ENCODE measurements at places on chromosomes 7 and 10.

- peak; percentile 40 for DNase-seq
These were observed 531 bp downstream of the IKZF1 start for GRCh38 chr7:50304911-50305582.

- no peak for DNase-seq
These were observed 119.9 kb downstream of the HPSE2 start for GRCh38 chr10:99115703-99116102.

GRCh38 chr10:115659616-115660015 is 566.5 kb downstream of the ATRNL1 start:
- no peak for DNase-seq

DNA sequence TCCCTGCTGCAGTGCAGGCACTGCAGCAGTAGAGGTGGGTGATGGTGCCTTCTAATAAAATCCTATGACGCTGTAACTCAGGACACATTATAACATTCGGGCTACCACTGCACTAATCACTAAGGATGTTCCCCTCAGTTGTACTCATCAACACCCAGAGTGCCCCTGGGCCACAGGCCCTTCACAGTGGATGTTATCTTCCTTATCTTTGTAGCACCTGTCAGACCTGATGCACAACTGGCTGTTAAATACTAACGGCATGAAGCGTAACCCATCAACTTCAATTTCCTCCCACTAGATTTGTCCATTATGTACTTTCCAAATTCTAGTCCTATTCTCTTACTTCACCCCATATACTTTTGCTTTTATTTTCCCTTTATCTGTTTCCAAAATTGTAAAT is 66.3 kb downstream of the PARD3 start:
- no peak for DNase-seq

- no peak for DNase-seq
These were observed 139.6 kb upstream of the GDF10 start for GRCh38 chr10:47160261-47160908.

- DNase-seq: no peak
These were observed 275.7 kb upstream of the LRGUK start for GRCh38 chr7:133851411-133851810.

- DNase-seq: no peak
These were observed 18.3 kb downstream of the LIPM start for GRCh38 chr10:88820748-88821401.

DNA sequence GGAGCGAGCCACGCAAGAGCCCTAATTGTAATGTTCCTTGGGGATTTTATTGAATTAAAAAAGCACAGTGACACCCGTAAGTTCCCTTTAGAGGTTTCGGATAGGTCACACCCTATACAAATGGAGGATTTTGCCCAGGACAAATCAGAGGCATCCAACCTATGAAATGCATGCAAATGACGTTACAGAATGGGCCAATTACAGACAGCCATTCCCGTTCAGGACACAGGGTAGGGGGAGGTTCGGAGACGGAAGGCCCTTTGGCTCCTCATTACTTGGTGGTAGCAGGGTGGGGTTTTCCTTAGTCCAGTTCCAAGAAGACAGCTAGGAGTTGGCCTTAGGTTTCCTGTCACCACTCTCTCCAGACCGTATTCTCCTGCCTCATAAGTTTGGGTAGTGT is 754.1 kb downstream of the IPMK start:
- no peak for DNase-seq

DNA sequence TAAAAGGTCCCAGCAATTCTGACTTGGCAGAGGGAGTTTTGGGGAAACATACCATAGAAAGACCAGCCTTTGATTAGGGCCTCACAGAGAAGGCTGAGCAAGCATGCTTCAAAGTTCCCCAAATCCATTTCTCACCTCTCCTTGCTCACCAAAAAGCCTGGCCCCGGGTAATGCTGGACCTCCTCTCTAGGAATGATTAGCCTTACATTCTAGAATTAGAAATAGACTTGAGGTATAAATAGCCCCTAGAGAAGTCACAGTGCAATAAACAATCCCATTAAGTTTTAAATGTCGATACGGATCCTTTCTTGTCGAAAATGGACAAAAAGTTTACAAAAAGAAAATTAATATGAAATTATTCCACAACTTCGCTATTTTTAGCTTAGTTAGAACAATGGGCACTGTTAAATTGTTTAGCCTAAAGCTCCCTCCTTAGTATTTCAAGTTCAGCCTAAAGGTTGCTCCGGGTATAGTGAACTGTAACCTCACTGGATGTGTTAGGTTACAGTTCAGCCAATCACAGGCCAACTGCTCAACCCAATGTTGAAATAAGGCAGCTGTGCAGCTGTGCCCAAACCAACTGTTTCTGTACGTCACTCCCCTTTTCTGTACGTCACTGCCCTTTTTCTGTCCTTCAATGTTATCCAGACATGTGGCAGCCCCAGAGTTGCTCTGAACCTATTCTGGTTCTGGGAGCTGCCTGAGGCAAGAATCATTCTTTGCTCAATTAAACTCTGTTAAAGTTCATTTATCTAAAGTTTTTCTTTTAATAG is 7.9 kb upstream of the GSDME start:
- no peak for DNase-seq

DNA sequence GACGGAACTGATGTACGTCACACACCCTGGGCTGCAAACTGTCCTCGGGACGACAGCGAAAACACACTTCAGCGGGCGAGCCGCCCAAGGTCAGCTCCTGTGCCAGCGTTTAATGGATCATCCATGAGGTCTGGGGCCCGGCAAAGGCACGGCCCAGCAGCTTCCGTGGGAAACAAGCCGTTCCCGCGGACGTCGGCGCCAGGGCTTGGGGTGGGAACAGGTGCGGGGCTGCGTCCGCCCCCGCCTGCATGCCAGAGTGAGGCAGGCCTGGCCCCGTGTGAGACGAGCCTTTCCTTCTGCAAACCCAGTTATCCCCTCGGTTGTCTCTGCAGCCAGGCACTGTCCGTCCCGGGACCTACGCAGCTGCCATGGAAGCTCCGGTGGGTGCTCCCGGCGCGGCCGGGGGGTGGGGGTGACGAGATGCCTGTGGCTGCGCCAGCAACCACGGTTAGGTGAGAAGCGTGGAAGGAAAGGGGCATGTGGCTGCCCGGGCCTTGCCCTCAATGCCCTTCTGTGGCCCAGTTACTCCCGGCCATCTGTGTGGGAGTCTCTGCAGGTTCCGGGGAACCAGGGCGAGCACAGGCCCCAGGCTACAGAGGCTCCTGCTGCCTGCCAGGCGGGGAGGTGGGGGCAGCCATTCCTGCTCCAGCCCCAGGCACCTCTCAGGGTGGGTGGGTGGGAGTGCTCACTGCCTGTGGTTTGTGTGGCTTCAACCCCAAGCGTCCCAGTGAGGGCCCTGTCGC is 42.2 kb upstream of the PDGFA start:
- DNase-seq: no peak

GRCh38 chr7:80604436-80604835 is 34.0 kb upstream of the CD36 start:
- no peak for DNase-seq

DNA sequence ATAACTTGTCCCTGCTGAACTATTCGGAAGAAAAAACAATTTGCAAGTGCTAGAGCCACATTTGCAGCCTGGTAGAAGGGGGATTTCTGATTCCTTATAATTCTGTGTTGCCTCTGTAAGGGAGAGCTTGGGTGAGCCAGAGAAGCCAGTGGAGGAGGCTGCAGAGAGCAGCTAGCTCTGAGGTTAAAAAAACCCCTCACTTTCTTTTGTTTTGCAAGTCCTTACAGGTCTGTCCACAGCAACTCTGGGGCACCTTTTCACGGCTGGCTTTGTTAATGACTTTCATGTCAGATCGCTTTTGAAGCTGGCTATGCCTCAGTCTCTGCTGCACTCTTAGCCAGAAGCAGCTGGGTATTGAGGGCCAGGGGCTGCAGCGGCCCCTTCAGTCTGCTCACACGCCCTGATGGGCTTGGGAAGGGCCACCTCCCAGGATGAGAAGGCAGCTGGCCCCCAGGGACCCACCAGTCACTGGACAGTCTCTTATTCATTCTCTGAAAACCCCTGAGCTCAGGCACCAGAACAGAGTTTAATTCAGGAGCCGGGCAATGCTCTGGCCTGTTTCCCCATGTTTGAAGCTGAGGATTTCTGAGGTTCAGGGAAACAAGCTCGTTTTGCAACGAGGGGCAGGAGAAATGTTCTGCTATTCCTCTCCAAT is 30.9 kb downstream of the TRIM8 start:
- no peak for DNase-seq

GRCh38 chr10:70344144-70344543 is 38.3 kb downstream of the LRRC20 start:
- no peak for DNase-seq

DNA sequence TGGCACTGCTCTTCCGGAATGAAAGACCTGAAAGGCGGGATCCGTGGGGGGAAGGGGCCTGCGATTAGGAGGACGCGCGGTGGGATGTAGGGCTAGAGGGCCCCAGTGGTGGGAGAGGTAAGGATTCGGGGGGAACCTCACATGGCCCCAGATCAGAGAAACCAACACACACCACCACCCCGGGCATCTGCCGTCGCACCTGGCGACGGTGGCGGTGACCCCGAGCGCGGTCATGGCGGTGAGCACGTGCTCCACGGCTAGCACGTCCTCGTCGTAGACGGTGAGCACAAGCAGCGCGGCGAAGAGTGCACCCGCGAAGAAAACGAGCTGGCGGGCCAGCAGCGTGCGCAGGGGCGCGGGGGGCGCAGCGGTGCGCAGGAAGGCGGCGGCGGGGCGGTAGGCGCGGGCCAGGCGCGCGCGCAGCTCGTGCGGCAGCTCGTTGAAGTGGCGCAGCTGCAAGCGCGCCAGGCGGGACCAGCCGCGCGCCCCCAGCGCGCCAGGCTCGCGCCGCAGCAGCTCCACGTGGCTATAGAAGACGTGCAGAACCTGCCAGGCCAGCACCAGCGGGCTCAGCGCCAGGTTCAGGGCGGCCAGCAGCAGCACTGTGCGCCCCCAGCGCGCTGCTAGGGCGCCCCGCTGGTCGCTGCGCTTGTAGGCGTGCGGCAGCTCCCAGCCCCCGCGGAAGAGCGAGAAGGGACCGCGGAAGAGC is 5.7 kb downstream of the ATG9B start:
- DNase-seq: no peak

DNA sequence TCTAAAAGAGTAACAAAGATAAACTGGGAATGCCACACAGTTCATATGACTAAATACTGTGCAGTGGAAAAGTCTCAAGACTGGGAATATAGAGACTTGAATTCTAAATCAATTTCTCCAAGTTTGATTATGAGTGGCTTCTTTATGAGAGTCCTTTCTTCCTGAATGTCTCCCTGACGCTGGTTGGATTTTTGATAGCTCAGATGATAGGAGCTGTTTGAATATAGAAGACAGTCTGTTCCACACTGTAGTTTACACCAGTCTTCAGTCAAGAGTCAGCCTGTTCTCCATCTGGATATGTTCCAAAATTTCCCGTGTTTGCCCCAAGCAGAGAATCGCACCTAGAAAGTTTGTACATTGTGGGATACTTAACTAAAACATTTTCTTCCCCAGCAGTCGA is 173.7 kb downstream of the LRMDA start:
- DNase-seq: no peak

DNA sequence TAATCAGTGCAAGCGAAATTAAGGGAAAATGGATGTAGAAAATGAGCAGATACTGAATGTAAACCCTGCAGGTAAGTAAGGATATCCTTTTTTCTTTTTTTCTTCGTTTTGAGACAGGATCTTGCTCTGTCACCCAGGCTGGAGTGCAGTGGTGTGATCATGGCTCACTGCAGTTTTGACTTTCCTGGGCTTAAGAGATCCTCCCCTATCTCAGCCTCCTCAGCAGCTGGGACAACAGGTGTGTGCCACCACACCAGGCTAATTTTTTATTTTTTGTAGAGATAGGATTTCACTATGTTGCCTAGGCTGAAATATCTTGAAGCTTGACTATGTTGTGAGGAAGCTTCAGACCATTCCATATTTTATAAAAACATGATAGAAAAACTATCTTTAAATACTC is 4.3 kb downstream of the PDCD4 start:
- DNase-seq: no peak

DNA sequence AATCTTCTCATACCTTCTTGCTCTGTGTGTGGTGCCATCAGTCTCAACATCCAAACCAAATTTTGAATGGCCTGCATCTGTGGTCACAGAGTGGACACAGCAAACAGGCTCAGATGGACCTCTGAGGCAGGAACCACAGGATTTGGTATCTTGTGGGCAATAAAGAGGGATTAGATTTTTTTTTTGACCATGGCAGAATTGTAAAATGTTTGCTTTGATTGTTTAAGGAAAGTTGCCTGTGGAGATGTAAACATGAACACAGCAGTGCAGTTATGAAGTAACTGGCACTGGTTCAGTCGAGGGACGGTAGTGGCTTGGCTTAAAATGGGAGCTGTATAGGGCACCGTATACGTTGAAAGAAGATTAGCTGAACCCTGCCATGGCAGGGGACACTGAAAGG is 464.7 kb downstream of the SH2D4B start:
- no peak for DNase-seq

GRCh38 chr10:110994406-110995086 is 75.1 kb downstream of the SHOC2 start:
- DNase-seq: no peak

GRCh38 chr10:126924915-126925300 is 19.7 kb downstream of the DOCK1 start:
- DNase-seq: no peak

- no peak for DNase-seq
These were observed 53.6 kb downstream of the SEC61G start for GRCh38 chr7:54705436-54705835.

DNA sequence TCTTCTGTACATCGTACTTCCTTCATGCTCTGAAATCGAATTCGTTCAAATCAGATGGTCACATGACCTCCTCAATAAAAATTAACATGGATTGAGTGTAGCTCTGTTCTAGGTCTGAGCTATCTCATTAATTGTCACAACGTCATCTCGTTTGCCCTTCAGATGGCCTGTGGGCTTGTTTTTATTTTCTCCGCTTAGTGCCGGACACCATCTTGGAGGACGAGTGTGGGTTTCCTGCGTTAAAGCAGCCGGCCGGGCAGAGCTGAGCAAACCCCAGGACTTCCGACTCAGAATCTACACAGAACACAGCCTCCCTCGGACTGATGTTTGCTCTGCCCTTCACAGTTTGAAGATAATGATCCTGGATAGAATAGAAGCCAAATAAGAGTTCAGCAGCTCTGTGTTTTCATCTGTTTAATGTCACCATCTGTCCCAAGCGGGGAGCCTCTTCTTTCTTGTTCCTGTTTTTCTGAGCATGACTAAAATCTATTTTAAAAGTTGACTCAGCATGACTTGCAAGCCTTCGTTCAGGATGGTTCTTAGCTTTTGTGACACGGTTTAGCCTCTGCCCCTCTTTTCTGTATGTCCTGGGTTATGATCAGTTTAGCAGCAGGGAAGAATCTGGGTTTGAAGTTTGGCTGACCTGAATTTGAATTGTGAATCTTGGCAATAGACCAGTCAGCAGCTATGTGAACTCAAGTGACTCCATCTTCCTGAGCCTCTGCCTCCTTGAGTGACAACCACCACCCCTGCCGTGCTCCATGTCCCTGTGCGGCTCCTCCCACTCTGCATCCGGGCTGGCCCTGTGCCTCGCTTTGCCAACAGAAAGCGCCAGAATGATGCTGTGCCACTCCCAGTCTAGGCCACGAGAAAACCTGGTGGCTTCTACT is 30.6 kb upstream of the GALNTL5 start:
- DNase-seq: no peak

DNA sequence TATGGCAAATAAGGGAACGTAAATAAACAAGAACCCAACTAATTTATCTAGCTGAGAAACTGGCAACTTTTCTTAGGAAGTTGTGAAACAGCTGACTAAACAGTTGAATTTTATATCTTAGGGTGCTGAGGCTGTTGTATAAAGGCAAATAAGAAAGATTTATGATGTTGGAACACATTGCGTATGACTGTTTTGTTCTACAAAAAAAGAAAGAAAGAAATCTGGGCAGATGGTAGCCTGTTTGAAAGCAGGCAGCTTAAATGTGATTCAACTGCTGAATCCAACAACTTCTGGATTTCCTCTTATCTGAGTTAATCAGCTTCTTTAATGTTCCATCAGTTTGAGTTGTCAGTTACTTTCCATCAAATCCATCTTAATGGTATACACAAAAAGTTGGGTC is 214.5 kb downstream of the SNX13 start:
- no peak for DNase-seq

Data from activated CD8-positive, alpha-beta memory T cell treated with anti-CD3 and anti-CD28 coated beads for 1 hour (primary cell).